ENCODE measurements at places on chromosomes 3 and 15. TPM values are rescaled to one million over a fixed set of nuclear protein-coding genes. Genes with fewer than 3 reads are reported as not detected.

- DNase-seq, result no peak
Observed at GRCh38 chr3:100032243-100032642, 82.1 kb downstream of the FILIP1L start.

DNA sequence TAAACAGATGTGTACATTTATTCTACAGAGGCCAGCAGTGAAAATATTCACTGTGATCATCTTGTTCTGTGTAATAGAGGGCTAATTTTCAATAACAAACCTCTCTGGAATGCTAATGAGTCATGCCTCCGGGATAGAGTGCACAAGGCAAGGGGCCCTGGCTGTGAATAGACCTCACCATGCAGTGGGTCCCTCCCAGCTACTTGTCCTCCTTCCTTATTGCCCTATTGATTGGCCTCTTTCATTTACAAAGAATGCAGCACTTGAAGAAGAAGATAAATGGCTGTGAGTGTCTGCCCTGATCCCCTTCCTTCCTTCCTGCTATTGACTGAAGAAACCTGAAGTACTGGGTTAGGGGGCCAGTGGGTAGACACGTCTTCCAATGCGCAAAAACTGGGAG, 436.3 kb downstream of the WDR72 start:
- no peak for DNase-seq

DNA sequence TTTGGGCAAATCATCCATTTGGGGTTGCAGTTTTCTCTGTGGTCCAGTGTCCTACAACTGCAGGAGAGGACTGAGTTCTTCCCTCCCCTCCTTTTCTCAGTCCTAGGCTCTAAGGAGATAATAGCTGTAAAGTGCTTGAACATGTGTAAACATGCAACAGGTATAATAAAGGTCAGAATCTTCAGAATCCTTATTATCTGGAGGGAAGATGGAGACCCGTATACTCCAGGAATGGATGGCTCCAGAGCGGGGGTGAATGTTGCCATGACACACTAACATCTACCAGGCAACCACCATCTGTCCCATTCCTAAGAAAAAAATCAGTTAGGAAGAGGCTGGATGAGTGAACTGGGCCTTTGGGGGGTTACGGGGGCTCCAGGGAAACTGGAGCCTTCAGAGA, 39.7 kb upstream of the GLCE start:
- no peak for DNase-seq

- DNase-seq, result no peak
Observed at GRCh38 chr3:152621006-152621868, 213.7 kb upstream of the P2RY1 start.

The ADAMTS9 gene
- polyA plus RNA-seq, result 148 TPM
